ENCODE measurements at places on chromosomes 4 and X.

GRCh38 chrX:78922754-78923153 is 22.4 kb upstream of the P2RY10 start:
- no peak for DNase-seq

DNA sequence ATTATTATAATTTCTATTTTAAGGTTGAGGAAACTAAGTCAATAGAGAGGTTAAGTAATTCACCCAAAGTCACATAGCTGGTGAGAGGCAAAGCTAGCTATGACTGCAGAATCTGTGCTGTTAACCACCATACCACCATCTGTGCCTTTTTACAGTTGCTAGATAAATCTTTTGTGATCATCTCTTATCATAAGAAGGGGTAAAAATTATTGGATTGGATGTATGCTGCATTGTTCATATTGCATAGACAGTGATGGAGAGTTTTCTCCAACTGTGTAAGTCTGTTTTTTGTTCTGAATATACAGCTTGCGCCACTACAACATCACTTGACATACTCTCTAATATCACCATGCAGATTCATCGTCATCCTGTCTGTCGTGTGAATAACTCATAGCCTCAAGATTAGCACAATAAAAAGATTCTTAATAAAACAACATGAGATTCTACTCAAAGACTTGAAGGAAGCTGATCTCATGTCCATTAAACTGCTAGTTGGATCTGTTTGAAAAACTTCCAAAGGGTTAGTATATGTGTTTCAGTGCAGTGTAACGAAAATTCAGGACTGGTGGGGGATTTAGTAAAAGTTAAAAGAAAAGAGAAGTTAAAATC is 495.9 kb downstream of the SPRY1 start:
- no peak for DNase-seq

- DNase-seq = no peak
These were observed 60.6 kb downstream of the GABRA2 start for GRCh38 chr4:46329118-46329976.

GRCh38 chr4:169612871-169613859 is 782 bp upstream of the NEK1 start:
- DNase-seq = peak; percentile 65

GRCh38 chr4:99404595-99405287 is 30.4 kb downstream of the ADH7 start:
- peak; percentile 83 for DNase-seq

DNA sequence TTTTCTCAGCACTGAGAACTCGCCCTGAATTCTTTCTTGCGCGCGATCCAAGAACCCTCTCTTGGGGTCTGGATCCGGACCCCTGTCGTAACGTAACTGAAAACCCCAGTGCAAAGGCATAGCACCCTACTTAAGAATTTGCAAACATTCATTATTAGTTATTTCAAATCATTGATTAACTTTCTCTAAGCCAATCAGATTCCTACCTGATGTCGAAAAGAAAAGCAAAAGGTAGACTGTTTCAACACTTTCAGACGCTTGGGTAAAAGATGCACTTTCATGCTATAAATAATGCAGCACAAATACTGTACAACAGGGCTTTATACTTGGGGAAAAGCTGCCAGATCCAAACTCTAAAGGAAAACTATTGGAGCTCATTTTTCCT is 817 bp upstream of the WDR19 start:
- no peak for DNase-seq

GRCh38 chrX:101655534-101655933 is 4.1 kb downstream of the ARMCX2 start:
- no peak for DNase-seq

GRCh38 chr4:146976145-146976544 is 30.5 kb upstream of the TTC29 start:
- no peak for DNase-seq

DNA sequence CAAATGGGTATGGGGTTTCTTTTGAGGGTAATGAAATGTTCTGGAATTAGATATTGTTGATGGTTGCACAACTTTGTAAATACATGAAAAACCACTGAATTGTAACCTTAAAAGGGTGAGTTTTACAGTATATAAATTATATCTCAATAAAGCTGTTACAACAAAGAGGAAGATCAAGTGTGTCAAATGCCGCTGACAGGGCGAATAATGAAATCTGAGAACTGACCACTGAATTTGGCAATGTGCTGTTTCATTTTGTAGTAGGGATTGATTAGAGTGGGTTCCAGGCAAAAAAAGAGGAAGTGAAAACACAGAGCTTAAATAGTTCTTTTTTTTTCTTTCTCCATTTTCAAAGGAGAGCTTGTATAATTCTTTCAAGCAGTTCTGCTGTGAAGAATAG is 161.1 kb upstream of the NAP1L5 start:
- DNase-seq = no peak

DNA sequence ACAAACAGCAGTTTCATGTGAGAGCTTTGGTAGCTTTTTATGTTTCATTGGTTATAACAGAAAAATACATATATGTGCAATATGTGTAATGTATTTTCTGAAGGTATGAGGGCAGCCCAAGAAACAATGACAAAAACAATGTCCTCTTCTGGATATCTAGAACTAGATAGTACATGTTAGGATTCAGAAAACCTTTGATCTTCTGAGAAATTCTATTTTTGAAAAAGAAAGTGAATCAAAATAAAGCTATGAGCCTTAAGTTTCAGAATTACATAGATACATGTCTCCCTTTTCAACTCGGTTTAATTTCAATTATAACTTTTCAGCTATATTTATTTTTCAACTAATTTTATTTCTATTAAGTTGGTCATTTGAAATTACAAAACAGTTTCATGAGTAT is 131.9 kb downstream of the REELD1 start:
- no peak for DNase-seq

DNA sequence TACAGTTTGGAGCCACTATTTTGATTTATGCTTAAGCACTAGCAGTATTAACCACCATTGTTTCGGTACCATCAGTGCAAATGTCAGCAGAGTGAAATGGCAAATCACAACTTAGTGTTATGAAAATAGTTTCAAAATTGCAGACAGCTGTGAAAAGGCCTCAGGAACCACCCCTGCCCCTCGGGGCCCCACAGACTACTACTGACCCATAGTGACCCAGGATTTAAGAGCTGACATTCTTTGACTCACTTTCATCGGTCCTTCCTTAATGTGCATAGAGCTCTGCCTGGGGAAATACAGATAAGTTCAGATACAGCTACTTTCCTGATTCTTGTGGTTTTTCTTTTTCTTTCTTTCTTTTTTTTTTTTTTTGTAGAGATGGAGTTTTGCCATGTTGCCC is 3.3 kb upstream of the BBS7 start:
- no peak for DNase-seq

- peak; percentile 9 for DNase-seq
These were observed 133.1 kb downstream of the AKAP4 start for GRCh38 chrX:50067435-50068284.

GRCh38 chr4:2535376-2536192 is 863 bp upstream of the FAM193A start:
- DNase-seq = peak; percentile 29

DNA sequence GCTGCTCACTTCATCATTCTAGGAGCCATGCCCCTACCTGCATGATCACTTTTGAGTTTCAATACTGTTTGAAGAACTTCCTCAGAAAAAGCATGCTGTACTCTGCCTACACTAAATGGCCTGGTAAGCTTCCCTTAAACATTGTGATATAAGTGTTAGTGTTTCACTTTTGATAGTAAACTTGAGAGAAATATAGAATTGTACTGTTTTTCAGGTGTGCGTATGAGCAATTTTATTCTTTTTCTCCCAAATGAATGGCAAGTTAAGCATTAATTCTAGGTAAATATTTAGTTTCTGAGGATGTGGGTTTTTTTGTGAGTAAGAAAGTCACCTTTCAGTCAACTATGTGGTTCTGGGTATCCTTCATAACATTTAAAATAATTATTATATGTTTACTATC is 484.5 kb downstream of the IL15 start:
- no peak for DNase-seq

GRCh38 chr4:8656185-8656517 is 63.6 kb downstream of the CPZ start:
- no peak for DNase-seq

- DNase-seq = no peak
These were observed 28.5 kb upstream of the FRG1 start for GRCh38 chr4:189912170-189912569.

GRCh38 chr4:111666826-111667360 is 478.4 kb upstream of the FAM241A start:
- no peak for DNase-seq

GRCh38 chr4:7201420-7202305 is 9.3 kb downstream of the SORCS2 start:
- no peak for DNase-seq

- no peak for DNase-seq
These were observed 317.7 kb downstream of the ARHGAP24 start for GRCh38 chr4:85792376-85793232.

GRCh38 chr4:109562457-109563239 is 2.6 kb downstream of the MCUB start:
- no peak for DNase-seq

DNA sequence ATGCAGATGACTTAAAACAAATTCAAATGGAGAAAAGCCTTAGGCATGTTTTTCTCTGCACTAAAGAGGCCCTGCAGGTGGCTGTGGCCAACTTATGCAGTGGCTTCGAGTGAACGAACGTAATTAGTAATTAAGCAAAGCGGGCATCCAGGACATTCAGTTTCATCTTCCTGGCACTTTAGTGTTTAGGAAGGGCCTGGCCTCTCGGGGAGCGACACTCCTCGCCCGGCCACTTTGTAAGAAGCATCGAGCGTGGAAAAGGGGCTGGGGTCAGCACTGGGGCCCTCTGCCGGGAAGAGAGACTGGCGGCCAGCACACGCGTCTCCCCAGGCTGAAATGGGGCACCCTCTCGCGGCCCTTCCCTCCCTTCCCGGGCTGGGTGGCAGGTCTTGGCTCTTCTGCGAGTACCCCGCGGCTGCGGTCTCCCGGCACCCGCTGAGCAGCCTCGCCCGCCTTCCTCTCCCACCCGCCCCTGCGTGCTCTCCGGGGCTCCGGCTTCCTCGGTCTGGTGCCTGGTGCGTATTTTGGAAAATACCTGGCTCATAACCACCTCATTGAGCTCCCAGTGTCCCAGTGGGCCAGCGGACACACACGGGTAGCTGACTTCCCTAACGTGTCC is 677 bp upstream of the CYP4V2 start:
- peak; percentile 69 for DNase-seq

GRCh38 chr4:56215141-56215783 is 172.0 kb downstream of the AASDH start:
- DNase-seq = no peak

- DNase-seq = no peak
These were observed 88.1 kb upstream of the C1QTNF7 start for GRCh38 chr4:15339737-15340136.

DNA sequence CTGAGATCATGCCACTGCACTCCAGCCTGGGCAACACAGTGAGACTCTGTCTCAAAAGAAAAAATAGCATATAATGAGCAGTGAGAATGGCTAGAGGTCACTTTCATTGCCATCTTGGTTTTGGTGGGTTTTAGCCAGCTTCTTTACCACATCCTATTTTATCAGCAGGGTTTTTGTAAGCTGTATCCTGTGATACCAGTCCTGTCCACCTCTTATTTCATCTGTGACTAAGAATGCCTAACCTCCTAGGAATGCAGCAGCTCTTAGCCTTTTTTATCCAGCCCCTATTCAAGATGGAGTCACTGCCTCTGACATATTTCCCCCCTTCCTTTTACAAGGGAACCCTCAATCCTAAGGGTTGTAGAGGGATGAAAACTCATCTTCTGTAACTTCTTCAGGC is 26.1 kb upstream of the IGFBP7 start:
- DNase-seq = no peak

DNA sequence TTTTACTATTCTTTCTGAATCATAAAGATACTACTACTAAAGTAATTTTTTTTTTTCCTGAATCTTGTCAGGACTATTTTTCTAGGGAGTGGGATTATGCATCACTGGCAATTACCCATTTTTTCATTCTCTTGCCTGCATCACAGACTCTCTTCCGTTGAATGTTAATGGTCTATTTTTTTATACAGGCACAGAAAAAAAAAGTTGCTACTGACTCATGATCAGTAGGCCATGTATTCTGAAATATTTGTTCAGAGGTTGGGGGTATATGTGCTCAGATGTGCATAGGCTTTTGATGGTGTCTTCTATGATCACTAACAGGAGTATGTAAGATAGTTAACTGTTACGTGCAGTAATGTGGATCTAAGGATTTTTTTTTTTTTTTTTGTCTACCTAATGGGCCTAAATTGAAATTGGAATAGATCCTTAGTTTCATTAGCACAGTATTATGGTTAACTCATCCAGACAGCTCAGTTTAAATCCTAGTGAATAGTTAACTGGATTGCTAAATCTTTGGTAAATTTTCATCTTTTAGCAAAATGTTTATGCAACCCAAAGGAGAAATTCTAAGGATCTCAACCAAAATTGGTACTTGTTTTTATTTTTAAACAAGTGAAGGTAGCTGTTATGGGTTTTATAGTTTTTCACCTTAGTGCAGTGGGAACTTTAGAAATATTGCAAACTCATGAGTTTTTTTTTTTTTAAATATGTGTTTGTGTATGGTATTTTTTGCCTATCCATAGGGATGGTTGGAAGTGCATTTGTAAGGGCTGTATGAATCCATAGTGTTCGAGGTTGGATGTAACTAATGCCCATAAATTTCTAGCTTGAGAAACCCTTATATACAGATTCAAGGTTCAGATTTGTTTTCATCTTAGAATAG is 12.1 kb downstream of the BMP2K start:
- no peak for DNase-seq

DNA sequence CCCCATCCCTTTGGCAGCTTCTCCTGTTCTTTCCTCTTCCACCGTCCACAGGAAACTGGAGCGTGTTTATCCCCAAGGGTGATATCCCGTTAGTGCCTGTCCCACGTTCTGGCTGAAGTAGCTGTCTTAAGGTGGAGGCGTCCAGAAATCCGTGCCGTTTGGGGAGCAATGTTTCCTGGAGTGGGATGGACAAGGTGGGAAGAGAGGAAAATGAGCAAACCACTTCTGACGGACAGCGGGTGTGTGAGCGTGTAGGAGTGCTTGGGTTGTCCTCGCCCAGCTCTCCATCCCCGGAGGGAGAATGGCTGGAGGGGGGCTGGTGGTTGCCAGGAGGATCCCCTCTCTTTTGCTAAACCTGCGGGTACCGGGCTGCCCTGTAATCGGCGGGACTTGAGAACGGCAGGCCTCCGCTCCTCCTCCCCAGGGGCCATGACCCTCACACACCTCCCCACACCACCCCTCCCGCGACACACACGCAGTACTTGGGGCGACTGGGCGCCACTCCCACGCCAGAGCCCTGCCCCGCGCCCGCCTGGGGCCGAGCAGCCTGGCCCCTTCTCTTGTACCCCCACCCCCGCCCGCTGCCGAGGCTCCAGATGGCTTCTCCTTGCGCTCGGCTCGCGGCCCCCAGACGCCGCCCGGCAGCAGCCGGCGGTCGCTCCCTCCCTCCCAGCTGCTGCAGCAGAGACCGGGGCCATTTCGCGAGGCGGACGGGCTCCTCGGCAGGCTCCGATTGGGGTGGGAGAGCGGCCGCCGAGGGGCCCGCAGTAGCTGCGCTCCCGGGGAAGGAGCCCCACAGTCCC is 13.9 kb upstream of the PRDM8 start:
- DNase-seq = peak; percentile 62

- no peak for DNase-seq
These were observed 159.8 kb downstream of the OR13H1 start for GRCh38 chrX:131703646-131704045.

Measured in AG20443 (cell line).